ENCODE measurements at places on chromosomes 7 and 10.

DNA sequence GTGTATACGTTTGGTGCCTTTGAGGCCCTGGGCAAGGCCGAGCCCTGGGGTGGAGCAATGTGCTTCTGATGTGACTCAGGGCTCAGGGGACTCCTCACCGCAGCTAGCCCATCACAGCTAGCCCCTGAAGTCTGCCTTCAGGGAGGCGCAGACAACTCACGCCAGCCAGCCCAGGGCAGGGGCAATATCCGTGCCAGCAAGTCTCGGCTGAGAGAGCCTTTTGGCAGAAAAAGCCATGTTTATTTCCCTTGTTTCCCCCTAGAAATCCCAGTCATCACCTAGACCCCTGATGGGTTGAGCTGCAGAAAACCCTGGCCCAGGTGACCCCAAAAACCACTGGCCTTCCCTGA is 90.4 kb downstream of the CHST15 start:
- H3K27ac ChIP-seq, result no peak overlapping the region
- no peaks in the 10 kb centered on the region for H3K27me3 ChIP-seq
- no peak overlapping the region for H3K4me3 ChIP-seq

- H3K27ac ChIP-seq, result no peak overlapping the region
- H3K36me3 ChIP-seq, result no peaks in the 10 kb centered on the region
- H3K4me3 ChIP-seq, result no peak overlapping the region
- H3K4me1 ChIP-seq, result peaks cover 1% of the 10 kb centered on the region
- no peaks in the 10 kb centered on the region for H3K27me3 ChIP-seq
Measured at GRCh38 chr7:66537380-66537779, 91.3 kb upstream of the KCTD7 start.

DNA sequence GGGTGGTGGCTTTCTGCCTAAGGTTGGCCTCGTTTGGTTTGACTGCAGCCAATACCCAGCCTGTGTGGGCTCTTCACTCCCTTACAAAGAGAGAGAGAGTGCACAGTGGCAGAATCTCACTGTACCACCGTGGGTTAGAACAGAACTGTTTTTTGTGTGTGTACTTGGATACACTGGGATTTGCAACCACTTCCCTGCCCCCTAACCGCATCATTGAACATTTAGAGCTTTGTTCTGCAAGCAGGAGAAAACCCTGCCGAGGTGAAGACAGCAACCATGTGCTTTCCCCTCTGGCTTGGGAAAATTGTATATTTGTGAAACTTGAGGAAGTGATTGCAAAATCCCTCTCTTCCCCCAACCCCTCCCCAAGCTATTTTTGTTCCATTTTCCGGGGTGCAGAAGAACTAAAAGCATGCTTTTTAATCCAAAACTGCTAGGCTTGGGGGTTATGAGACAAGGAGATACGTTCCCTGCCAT is 201.2 kb downstream of the TCF7L2 start:
- no peaks in the 10 kb centered on the region for H3K4me1 ChIP-seq
- H3K36me3 ChIP-seq, result no peaks in the 10 kb centered on the region
- no peaks in the 10 kb centered on the region for H3K27me3 ChIP-seq
- no peak overlapping the region for H3K4me3 ChIP-seq

- DNase-seq, result no peak
- H3K27me3 ChIP-seq, result no peaks in the 10 kb centered on the region
- no peak overlapping the region for H3K27ac ChIP-seq
Measured at GRCh38 chr10:70913191-70913892, 25.0 kb upstream of the PCBD1 start.

DNA sequence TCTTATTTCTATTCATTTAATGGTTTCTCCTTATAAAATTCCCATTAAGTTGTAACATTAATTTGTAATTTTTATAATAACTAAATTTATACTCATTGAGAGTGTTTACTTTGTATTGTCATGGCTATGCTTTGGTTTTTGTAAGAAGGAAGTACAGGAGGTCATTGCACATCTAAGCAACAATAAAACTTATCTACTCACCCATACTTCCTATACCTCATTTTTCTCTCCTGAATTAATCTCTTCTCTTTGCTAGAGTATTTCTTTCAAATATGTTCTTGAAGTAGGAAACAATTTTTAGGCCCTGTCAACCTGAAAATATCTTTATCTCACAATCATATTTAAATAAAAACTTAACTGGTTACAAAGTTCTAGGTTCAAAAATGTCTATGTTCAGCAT is 95.4 kb upstream of the WDR11 start:
- H3K27ac ChIP-seq, result no peak overlapping the region
- H3K27me3 ChIP-seq, result no peaks in the 10 kb centered on the region
- H3K4me3 ChIP-seq, result no peak overlapping the region
- H3K36me3 ChIP-seq, result no peaks in the 10 kb centered on the region
- no peak for DNase-seq

DNA sequence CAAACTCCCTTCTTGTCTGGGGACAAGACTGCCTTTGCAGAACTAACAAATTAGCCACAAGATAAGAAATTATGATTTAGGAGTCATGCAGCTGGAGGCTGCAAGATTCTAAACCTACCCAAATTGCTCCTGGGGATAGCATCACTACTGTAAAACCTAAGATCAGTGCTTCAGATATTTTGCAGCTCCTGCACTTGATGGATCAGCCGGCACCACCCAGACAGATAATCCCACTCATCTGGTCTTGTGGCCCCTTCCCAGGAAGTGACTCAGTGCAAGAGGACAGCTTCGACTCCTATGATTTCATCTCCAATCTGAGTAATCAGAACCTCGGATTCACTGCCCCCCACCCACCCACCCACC is 181.9 kb downstream of the AKR1D1 start:
- no peak overlapping the region for H3K27ac ChIP-seq
- H3K4me1 ChIP-seq, result peaks cover 7% of the 10 kb centered on the region
- no peak for DNase-seq
- H3K4me3 ChIP-seq, result no peak overlapping the region
- no peaks in the 10 kb centered on the region for H3K27me3 ChIP-seq

DNA sequence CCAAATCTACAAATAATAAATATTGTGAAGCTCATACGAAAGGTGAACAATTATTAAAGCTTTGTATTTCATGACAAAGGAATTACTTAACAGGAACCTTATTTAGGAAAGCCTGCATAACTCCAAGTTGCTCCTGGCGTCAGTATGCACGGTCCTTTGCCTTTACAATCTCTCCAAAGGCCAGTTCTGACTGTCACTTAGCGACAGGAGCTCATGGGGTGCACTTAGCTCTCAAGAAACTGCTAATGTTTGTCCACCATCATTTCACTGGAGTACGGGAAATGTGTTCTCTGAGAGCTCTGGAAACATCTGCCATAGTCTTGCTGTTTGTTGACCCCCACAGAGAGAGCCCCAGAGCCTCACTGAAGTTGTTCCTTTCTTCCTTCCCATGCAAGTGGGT is 781.5 kb upstream of the POM121L12 start:
- no peaks in the 10 kb centered on the region for H3K4me1 ChIP-seq
- H3K4me3 ChIP-seq, result no peak overlapping the region
- H3K27me3 ChIP-seq, result no peaks in the 10 kb centered on the region
- no peak overlapping the region for H3K27ac ChIP-seq

- H3K27me3 ChIP-seq, result no peaks in the 10 kb centered on the region
- H3K4me3 ChIP-seq, result no peak overlapping the region
- H3K36me3 ChIP-seq, result no peaks in the 10 kb centered on the region
- DNase-seq, result no peak
- H3K27ac ChIP-seq, result no peak overlapping the region
- no peaks in the 10 kb centered on the region for H3K4me1 ChIP-seq
Measured at GRCh38 chr7:23443974-23444373, 26.3 kb downstream of the IGF2BP3 start.

- no peak overlapping the region for H3K27ac ChIP-seq
- H3K36me3 ChIP-seq, result no peaks in the 10 kb centered on the region
- no peaks in the 10 kb centered on the region for H3K27me3 ChIP-seq
- peaks cover 5% of the 10 kb centered on the region for H3K4me1 ChIP-seq
- DNase-seq, result peak; percentile 83
Measured at GRCh38 chr10:76303682-76304316, 872.4 kb downstream of the LRMDA start.

DNA sequence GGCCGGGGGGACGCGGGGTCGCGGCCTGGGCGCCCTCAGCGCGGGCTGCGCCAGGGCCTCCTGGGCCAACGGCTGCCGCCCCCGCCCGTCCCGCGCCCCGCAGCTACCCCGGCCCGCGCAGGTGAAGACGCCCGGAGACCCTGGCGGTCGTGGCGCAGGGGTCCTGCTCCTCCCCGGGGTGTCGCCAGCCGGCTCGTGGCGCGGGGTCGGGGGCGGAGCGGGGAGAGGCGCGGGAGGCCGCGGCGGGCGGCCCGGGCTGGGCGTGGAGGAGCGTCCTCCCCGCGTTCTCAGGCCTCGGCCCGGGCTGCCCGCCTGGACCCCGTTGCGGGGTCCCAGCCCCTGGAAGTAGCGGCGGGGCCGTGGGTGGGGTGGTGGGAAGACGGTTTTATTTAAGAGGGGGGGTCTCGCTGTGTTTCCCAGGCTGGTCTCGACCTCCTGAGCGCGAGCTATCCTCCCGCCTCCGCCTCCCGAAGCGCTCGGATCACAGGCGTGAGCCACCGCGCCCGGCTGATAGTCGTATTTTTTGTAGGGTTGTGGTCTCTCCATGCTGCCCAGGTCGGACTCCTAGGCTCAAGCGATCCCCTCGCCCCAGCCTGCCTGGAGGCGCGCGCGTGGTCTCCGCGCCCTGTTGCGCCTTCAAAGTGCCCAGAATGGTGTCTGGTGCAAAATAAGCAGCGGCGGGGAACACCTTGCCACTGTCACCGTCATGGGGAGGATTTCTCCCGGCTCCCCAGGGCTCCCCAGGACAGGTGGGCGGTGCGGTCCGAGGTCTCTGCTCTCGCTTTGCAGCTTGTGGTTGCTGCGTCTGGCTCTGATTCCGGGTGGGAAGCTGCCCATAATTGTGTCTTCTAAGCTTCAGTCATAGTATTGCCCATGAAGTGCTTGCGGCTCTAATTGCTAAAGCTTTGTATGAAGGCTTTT is 15.3 kb upstream of the SUN1 start:
- peaks cover 13% of the 10 kb centered on the region for H3K4me1 ChIP-seq
- H3K4me3 ChIP-seq, result peak overlapping the region; percentile 55
- DNase-seq, result no peak
- H3K27ac ChIP-seq, result peak overlapping the region; percentile 79
- H3K36me3 ChIP-seq, result no peaks in the 10 kb centered on the region

GRCh38 chr7:11843113-11843765 is 11.2 kb upstream of the THSD7A start:
- H3K27ac ChIP-seq, result no peak overlapping the region
- DNase-seq, result no peak
- no peak overlapping the region for H3K4me3 ChIP-seq
- no peaks in the 10 kb centered on the region for H3K36me3 ChIP-seq

- H3K4me3 ChIP-seq, result no peak overlapping the region
- H3K4me1 ChIP-seq, result no peaks in the 10 kb centered on the region
- no peak for DNase-seq
- H3K27ac ChIP-seq, result no peak overlapping the region
- H3K36me3 ChIP-seq, result no peaks in the 10 kb centered on the region
Measured at GRCh38 chr7:155216475-155217272, 81.0 kb upstream of the INSIG1 start.

- no peaks in the 10 kb centered on the region for H3K27me3 ChIP-seq
- no peak for DNase-seq
- H3K36me3 ChIP-seq, result no peaks in the 10 kb centered on the region
- no peak overlapping the region for H3K4me3 ChIP-seq
- no peak overlapping the region for H3K27ac ChIP-seq
- no peaks in the 10 kb centered on the region for H3K4me1 ChIP-seq
Measured at GRCh38 chr10:12340371-12340770, 9.0 kb upstream of the CAMK1D start.

- no peaks in the 10 kb centered on the region for H3K27me3 ChIP-seq
- H3K4me1 ChIP-seq, result peaks cover 26% of the 10 kb centered on the region
- no peak for DNase-seq
- no peak overlapping the region for H3K27ac ChIP-seq
- H3K36me3 ChIP-seq, result no peaks in the 10 kb centered on the region
Measured at GRCh38 chr7:47420122-47420780, 161.7 kb downstream of the TNS3 start.

- no peaks in the 10 kb centered on the region for H3K4me1 ChIP-seq
- no peak overlapping the region for H3K4me3 ChIP-seq
- no peak overlapping the region for H3K27ac ChIP-seq
- H3K36me3 ChIP-seq, result no peaks in the 10 kb centered on the region
Measured at GRCh38 chr7:115273139-115273772, 351.4 kb downstream of the MDFIC start.

GRCh38 chr10:110802551-110803238 is 69.0 kb upstream of the PDCD4 start:
- no peak overlapping the region for H3K4me3 ChIP-seq
- peaks cover 5% of the 10 kb centered on the region for H3K4me1 ChIP-seq
- no peaks in the 10 kb centered on the region for H3K36me3 ChIP-seq
- no peak overlapping the region for H3K27ac ChIP-seq

DNA sequence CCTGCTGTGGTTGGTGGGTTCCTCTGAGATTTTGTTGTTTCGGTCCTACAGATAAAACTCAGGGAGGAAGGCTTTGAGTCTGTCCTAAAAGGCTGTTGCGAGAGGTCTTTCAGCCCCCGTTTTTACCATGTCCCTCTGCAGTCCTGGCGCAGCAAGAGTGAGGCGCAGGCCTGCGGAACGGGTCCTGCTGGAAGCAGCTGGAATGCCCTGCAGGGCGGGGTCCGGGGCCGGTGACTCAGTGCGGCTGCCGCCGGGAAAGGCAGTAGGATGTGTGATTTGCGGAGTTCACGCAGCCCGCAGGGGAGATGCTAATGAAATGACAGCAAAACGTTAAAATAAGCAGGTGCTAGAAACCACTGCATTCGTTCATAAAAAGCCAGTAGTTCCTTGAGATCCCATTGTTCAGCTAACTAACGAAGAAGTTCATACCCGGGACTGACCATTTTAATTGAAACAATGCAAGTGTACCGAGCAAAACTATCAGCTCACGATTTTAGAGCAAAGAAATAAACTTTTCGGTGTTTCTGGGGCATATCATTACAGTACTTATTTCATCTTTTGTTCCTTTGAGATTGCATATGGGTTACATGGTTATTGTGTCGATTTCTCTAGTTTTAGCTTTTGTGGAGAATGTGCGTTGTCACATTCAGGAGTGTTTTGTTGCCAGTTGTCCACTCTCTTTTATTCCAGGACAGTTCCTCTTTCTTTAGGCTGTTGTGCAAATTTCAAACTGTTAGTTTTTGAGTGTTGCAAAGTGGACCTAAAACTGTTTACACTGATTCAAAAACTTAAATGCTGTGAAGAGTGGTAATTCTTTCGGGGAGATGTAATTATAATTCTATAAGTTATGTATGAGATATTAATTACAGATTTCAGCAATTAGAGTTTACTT is 783 bp downstream of the ANLN start:
- H3K27ac ChIP-seq, result no peak overlapping the region
- peak overlapping the region; percentile 54 for H3K4me3 ChIP-seq
- H3K4me1 ChIP-seq, result peaks cover 4% of the 10 kb centered on the region
- H3K27me3 ChIP-seq, result no peaks in the 10 kb centered on the region

DNA sequence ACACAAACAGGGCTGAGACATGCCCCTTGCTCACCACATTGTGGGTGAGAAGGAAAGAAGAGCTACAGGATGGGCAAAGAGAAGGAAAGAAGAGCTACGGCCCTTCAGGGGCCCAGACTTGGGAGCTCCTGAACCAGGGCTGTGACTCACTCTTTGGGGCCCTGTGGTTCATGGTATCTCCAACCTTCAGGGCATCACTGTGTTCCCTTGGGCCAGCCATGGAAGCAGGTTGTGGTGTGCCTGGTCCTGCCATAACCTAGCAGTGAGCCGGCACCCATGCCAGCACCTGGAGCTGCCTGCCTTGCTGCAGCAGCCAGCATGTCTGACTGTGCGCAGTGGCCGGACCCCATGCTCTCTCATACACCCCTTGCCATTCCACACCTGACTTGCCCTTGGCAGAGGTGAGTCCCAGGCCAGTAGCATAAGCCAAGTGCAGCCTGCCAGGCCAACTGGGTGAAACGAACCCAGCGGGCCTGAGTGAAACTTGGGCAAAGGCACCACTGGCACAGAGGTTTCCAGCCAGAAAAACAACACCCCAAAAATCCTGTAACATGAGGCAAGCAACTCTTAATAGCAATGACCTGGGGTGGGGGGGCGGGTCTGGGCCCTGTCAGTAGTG is 89.0 kb upstream of the CACUL1 start:
- no peaks in the 10 kb centered on the region for H3K27me3 ChIP-seq
- H3K4me3 ChIP-seq, result no peak overlapping the region
- DNase-seq, result no peak
- no peaks in the 10 kb centered on the region for H3K36me3 ChIP-seq
- no peak overlapping the region for H3K27ac ChIP-seq
- H3K4me1 ChIP-seq, result no peaks in the 10 kb centered on the region
